ENCODE measurements at places on chromosomes 13 and 19. TPM values are rescaled to one million over a fixed set of nuclear protein-coding genes. Genes with fewer than 3 reads are reported as not detected.

C1QTNF9B gene
- not detected for total RNA-seq

ZNF560 gene
- total RNA-seq = 0.46 TPM

ZNF541 gene
- total RNA-seq = 0.23 TPM

NLRP12 gene
- total RNA-seq = 0.23 TPM

RYR1 gene
- total RNA-seq = 4.6 TPM

CBY2 gene
- not detected for total RNA-seq

CXCL17 gene
- total RNA-seq = not detected

PRRG2 gene
- total RNA-seq = 1.2 TPM

ZNF208 gene
- 11.8 TPM for total RNA-seq

ZNF99 gene
- total RNA-seq = 0.92 TPM

GNG7 gene
- 26.8 TPM for total RNA-seq

CBARP gene
- 12.9 TPM for total RNA-seq

SIGLEC10 gene
- 3.0 TPM for total RNA-seq

ZNF677 gene
- 40.8 TPM for total RNA-seq

B3GNT8 gene
- not detected for total RNA-seq

KLF1 gene
- 0.69 TPM for total RNA-seq

PIH1D1 gene
- total RNA-seq = 60.2 TPM
